ENCODE measurements at places on chromosomes 12 and 14.

DNA sequence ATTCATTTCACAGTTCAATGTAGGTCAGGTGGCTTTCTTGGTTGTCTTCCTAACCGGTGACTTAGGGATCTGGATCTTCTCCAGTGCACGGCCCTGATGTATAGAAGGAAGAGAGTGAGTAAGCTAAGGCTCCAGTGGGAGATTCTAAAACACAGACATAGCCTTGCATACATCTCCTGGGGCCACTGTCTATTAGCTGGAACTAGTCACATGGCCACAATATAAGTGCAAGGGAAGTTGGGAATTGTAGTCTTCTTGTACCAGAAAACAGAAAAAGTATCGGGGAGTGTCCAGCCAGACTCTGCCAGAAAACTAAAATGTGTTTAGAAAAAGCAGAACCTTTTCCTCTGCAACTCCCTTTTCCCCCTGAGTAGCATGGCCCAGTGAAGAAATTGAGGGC, 531.6 kb downstream of the VRK1 start:
- no peak for DNase-seq

DNA sequence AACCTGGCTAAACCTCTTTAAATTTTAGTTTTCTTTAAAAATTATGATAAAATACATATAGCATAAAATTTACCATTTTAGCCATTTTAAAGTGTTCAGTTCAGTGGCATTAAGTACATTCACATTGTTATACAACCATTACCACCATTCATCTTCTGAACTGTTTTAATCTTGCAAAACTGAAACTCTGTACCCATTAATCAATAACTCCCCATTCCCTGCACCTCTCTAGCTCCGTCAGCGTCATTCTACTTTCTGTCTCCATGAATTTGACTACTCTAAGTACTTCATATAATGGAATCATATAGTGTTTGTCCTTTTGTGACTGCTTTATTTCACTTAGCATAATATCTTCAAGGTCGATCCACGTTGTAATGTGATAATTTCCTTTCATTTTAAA, 75.8 kb upstream of the DDHD1 start:
- no peak for DNase-seq

GRCh38 chr14:69270795-69271708, 11.1 kb downstream of the GALNT16 start:
- DNase-seq = no peak

- no peak for DNase-seq
Observed at GRCh38 chr12:85866986-85867776, 6.9 kb upstream of the NTS start.

DNA sequence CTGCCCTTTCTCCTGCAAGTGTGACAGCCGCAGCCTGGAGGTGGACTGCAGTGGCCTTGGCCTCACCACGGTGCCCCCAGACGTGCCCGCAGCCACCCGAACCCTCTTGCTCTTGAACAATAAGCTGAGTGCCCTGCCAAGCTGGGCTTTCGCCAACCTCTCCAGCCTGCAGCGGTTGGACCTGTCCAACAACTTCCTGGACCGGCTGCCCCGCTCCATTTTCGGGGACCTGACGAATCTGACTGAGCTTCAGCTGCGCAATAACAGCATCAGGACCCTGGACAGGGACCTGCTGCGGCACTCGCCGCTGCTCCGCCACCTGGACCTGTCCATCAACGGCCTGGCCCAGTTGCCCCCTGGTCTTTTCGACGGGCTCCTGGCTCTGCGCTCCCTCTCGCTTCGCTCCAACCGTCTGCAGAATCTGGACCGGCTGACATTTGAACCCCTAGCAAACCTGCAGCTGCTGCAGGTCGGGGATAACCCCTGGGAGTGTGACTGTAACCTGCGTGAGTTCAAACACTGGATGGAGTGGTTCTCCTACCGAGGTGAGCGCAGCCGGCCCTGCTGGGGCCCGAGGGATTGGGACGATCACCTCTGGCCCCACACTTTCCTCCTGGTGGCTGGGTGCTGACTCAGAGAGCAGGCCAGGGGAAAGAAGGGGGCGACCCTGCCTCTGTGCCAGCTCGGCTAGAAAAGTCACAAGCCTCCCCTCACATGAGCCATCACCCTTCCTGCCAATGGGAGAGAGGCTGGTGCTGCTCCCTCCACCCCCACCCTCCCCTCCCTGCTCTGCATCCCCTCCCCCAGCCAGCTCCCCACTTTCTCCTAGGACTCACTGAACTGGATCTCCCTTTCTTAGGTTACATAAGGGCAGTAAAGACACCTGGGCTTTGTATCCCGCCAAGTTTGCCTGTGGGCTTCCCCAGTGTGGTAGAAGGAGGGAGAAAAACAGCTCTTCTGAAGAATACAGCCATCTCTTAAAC, 10.9 kb downstream of the LRTM2 start:
- no peak for DNase-seq

- DNase-seq = peak; percentile 88
Observed at GRCh38 chr14:55107766-55108554, 21.1 kb upstream of the LGALS3 start.

DNA sequence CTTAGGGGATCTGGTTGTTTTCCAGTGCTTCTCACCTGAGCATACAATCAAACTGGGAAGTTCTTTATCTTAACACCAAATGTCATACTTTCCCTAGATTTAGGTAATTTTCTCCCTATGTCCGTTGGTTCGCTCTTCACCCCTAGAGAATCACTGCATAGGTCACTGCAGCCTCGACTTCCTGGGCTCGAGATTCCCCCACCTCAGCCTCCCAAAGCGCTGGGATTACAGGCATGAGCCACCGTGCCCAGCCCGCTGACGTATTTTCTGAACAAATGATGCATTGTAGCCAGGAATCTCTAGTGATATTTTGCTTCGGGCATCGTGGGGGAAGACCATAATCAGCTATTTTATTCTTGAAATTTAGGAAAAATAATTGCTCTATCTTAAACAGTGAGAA, 1.1 kb upstream of the RPL41 start:
- no peak for DNase-seq

GRCh38 chr12:18224745-18225144, 36.6 kb upstream of the PIK3C2G start:
- DNase-seq = no peak

- no peak for DNase-seq
Observed at GRCh38 chr14:80996049-80996901, 40.9 kb downstream of the TSHR start.

- DNase-seq = no peak
Observed at GRCh38 chr12:77746096-77746495, 84.6 kb upstream of the NAV3 start.

- no peak for DNase-seq
Observed at GRCh38 chr12:47122602-47123001, 42.8 kb upstream of the AMIGO2 start.

GRCh38 chr12:13379531-13380188, 183.1 kb downstream of the EMP1 start:
- DNase-seq = no peak

- no peak for DNase-seq
Observed at GRCh38 chr12:111105294-111105693, 184.9 kb upstream of the MYL2 start.

GRCh38 chr14:34135492-34135891, 184.6 kb upstream of the EGLN3 start:
- no peak for DNase-seq

DNA sequence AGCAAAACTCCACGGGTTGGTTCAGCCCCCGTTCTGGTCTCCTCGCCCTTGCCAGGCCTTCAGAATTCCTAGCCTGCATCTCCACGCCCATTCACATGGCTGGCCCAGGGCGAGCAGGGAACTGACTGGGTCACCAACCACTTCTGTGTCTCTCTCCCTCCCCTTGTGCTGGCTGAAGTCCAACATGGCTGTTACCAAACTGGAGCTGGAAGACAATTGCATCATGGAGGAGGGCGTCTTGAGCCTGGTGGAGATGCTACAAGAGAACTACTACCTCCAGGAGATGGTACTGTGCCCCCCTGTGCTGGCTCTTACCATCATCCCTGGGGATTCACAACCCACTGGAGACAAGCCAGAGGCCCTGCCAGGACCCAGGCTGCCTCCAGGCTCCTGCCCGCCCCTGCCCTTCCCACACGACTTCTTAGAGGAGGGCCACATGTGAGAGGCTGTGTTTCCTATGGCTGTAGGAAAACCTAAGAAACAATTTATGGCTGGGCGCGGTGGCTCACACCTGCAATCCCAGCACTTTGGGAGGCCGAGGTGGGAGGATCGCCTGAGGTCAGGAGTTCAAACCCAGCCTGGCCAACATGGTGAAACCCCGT, 9.9 kb downstream of the LRRC74A start:
- DNase-seq = no peak

DNA sequence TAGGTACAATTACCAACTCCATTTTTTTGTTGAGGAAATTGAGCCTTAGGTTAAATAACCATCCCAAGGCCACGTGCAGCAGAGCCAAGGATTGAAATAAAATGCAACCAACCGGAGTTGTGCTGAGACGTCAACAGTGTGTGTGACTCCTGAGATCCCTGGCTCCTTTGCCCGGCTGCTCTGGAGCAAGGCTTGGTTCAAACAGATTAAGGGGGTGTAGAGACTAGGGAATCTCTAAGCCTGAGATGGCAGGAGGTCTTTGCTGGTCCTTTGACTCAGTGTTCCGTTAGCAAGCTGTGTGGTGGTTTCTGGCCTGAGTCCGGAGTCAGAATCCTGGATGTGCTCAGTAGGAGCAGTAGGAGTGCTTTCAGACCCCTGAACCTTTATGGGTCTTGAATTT, 1.4 kb upstream of the SLC8A3 start:
- DNase-seq = no peak

GRCh38 chr12:74535536-74535935, 2.1 kb upstream of the ATXN7L3B start:
- no peak for DNase-seq

DNA sequence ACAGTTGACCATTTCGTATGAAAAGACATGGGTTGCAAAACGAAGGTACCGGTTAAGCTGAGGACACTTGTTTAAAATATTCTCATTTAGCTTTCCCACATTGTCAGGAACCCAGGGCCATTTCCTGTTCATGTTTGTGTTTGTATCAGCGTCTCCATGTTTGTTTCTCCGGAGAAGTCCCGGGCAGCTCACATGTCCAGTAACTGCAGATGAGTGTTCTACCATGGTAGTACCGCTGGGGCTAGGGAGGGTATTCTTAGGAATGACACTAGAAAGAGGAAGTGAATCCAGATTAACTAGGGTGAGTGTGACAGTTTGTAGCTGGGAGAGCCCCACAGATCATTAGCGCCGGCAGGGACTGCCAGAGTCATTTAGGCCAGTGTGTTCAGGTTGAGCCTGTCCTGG, 50.0 kb upstream of the EVL start:
- no peak for DNase-seq

DNA sequence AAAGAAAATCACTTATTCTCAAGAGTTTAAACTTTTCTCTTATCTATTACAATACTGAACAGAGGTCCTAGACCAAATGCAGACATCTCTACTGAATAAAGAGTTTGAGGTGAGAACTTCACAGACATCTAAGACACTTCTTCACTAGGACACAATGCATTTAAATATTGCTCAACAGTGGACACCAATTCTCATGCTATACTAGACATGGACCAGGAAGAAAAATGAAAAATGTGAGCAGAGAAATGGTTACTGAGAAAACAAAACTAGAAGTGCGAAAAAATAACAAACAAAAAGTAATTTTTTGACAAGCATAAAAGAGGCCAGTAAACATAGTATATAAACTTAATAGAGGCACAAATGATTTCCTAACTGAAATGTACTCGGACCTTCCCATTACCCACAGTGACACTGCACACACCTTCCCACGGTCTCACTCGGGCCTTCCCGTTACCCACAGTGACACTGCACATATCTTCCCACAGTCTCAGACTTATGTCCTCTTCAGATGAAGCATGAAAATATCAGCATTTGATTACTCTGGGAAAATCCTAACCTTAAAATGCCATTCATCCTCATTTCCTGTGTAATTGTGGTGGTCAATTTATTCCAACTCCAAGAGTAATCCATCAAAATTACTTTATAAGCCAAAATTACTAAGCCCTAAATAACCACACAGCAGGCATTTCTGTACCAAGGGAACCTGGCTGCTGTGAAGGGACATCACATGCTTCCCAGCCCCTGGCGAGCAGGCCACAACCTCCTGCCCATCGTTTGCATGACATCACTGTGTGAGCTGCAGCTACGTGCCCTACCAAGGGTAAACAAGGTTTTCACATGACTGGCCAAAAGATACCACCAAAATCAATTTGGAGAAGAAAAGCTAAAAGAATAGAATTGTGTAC, 6.4 kb downstream of the SLC15A4 start:
- DNase-seq = no peak

- DNase-seq = no peak
Observed at GRCh38 chr14:45201905-45202304, 51.1 kb downstream of the MIS18BP1 start.

DNA sequence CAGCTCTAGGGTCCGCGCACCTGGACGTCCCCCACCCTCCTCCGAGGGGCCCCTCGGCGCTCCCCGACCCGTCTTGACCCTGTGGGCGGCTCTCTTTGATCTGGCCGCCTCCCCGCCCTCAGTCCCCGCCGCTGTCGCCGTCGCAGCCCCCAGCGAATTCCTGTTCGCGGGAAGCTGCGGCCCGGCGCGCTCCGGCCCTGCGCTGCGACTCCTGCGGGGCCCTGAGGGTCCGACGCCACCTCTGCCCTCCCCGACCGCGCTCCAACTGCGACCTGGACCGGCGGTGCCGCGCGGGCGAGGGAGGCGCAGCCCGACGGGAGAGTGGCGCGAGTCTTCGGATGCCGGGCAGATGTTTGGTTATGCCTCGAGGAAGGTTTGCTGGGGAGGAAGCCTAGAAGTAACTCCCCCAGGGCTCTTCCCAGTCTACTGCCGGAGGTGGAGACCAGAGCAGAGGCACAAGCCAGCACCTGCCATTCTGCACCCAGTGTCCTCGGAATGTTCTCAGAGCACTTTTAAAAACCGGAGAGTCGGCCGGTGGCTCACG, 440 bp upstream of the ISM2 start:
- DNase-seq = no peak

DNA sequence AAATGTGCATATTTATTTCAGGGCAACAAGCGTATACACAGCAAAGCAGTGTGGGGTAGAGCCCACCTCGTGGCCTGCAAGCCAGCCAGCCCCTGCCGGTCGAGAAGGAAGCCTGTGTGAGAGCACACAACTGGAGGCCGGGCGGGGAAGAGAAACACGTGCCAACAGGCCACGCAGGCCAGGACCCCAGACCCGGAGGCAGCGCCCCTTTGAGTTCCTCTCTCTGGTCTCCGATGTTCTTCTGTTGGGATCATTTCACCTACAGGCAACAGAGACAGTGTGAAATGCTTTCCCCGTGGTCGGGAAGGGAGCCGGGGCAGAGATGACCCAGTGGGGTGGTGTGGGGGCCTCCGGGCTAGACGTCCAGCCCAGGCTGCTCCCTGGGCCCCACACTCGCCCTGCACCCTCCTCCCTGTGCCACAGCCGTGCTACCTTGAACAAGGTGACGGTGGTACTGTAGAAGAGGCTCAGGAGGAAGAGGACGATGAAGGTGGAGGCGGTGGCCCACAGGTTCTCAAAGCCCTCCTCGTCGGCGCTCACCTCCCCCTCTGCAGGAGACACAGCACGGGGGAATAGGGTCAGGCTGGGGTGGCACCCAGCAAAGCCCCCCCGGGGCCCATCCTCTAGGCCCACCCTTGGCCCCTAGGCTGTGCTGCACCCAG, 325.5 kb downstream of the TMEM121 start:
- no peak for DNase-seq
